ENCODE measurements at places on chromosomes 12 and 14.
A peak's percentile ranks its signal among the peaks of the same experiment; 100 is the strongest.

DNA sequence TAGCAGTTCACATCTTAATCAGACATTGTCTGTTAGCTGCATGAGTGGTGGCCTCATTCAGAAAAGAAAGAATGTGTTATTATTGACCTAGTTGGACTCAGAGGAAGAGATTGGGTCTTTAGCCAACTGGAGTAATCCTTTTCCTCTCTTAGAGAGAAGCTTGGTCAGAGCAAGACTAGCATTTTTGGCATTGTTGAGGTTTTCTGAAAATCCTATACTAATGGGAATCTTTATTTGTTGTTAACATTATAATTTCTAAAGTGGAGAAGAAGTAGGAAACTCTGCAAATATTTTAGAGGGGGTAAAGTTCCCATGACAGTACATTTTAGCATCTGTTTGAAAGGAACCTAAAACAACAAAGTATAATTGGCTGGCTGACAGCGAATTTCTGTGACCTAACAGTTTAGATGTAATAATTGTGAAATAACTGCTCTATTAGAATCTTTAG, 9.7 kb downstream of the TOX4 start:
- DNase-seq: peak; percentile 89

DNA sequence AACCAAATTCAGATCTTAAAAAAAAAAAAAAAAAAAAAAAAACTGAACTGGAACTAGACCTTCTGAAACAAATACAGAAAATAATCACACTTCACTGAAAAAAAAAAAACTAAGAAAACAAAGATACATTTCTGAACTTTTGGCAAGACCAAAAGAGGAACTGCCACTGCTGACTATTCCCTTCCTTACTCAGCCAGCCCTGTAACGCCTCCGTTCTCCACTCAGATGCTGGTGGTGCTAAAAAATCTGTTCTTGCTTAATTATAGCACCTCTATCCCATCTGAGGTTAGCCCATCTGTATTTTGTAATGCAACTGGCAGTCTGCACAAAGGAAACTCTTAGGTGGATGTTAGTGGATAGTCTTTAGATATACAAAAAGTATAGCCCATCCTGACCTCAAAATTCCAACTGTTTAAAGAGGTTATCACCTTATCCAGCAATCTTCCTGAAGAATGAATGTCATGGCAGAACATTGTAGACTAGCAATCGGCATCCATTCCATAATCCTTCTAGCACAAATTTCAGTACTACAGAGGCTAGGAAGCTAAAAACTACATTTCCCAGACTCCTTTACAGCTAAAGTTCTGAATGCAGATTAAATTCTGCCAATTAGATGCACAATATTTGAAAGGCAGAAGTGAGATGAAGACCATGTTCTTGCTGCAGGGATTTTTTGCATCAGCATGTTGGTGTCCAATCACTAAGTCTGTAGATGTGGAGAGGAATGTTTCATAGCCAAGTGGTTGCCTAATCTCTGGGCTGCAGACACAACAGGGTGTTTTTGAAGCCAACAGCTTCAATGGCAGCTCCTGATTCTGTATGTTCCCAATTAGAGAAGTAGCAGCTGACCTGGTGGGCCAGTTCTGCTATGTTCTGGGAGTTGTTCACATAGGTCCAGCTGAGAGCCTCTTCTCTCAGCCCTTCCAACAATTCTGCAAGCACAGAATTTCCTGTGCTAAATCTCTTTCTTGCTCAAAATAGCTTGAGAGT, 5.7 kb downstream of the MAP3K9 start:
- DNase-seq: no peak

DNA sequence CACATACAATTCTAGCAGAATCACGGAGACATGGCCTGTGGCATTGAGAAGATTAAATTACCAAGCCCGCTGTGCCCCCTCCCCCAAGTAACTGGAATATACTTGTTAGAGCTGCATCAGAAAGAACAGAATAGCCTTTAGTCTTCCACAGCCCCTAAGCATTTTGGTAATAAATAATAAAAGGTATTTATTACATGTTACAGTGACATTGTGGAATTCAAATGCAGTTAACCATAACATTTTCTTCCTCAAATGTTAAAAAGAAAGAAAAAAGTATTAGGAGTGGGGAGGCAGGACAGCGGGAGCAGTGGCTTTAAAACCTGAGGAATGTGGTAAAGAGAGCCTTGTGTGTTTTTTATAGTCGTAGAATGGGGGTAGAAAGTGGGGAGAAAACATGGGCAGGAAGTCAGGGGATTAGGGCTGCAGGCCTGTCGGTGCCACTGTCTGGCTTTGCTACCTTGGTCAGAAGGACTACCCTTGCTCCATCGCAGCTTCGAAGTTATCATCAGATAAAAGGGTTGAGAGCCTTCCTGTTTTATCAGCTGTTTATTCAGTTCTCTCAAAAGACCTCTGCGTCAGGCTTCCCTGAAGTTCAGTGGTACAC, 255.9 kb downstream of the MSRB3 start:
- peak; percentile 82 for DNase-seq

GRCh38 chr14:93132472-93133065, 16.8 kb upstream of the ITPK1 start:
- peak; percentile 50 for DNase-seq

DNA sequence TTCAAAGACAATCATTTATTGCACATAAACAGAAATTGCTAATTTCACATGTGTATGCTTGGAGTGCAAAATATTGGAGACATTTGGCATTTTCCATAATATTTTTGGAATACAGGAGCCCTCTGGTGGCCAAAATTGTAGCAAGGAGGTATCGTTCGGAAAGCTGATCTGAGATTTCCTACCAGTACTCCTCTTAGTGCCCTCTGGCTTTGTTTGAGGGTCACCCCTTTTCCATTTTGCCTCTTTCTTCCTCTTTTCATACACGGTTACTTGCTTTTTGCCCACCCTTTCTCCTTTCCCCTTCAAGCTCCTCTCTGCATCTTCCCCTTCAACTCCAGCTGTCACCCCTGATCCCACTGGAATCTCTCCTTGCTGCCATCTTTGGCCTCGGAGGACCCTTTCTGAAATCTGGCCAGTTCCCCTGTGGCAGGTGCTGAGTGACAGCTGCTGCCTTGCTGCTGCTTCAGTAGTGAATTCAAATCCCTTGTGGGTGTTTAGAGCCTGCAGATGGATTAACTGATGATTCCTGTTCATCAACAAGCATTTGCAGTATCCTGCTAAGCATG, 164.6 kb upstream of the PARP11 start:
- peak; percentile 44 for DNase-seq

GRCh38 chr12:11227373-11227772, 40.6 kb upstream of the TAS2R42 start:
- no peak for DNase-seq

DNA sequence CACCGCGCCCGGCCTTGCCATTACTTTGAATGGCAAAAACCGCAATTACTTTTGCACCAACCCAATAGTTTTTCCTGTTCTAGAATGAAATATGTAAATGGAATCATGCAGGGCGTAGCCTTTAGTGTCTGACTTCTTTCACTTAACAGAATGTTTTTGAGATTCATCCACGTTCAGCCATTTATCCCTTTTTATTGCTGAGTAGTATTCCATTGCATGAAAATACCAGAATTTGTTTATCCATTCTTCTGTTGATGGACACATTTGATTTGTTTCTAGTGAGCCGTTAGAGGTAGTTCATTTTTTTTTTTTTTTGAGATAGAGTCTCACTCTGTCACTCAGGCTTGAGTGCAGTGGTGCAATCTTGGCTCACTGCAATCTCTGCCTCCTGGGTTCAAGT, 90.6 kb downstream of the SLC25A47 start:
- no peak for DNase-seq

DNA sequence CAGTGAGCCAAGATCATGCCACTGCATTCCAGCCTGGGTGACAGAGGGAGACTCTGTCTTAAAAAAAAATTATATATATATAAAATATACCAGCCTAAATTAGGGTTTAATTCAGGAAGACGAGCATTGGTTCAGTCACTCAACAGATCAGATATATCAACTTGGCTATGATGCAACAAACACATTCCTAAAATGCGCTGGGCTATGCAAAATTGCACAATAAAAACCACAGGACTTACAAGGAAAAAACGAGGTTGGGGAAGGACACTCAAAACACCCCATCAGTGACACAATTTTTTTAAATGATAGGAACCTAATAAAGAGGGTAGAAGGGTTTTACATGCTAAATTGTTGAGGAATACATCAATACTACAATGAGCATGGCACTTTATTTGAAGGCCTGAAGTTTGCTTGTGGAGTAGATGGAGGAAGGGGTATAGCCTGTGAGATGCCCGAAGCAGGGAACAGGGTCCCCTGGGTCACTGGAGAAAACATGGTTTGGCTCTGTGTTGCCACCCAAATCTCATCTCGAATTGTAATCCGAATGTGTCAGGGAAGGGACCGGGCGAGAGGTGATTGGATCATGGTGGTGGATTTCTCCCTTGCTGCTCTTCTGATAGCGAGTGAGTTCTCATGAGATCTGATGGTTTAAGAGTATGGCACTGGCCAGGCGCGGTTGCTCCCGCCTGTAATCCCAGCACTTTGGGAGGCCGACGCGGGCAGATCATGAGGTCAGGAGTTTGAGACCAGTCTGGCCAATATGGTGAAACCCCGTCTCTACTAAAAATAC, 71.2 kb downstream of the TNFAIP2 start:
- peak; percentile 93 for DNase-seq

- no peak for DNase-seq
These were observed 115.3 kb upstream of the PLXNC1 start for GRCh38 chr12:94033101-94033500.

DNA sequence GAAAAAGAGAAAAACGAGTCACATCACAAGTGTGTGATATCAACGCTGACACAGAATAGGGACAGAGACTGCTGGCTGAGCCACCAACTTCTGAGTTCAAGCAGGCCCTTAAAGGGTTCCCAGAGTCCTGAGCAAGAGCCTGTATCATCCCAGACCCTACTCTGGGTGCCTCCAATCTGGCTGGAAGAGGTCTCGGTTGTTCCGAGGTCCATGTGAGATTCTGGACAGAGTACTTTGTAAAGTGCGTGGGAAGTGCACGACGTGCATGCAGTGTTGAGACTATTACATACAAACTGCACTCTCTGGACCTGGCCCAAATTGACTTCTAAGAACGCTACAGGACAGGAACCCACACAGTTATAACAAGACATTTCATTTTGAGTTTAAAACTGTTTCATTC, 40.6 kb downstream of the MOK start:
- DNase-seq: no peak

GRCh38 chr12:66879409-66879808, 200.5 kb upstream of the GRIP1 start:
- DNase-seq: no peak

All from amniotic epithelial cell (primary cell).